Stimulated activated CD4-positive, alpha-beta T cell treated with anti-CD3 and anti-CD28 coated beads, TNF-alpha, amount 100 ng/mL, for 1 hour (primary cell): ENCODE measurements at places on chromosomes 12 and 14.

GRCh38 chr14:22106700-22107697 is 433.4 kb upstream of the OR4E1 start:
- DNase-seq: no peak

- no peak for DNase-seq
These were observed 647.1 kb upstream of the FLRT2 start for GRCh38 chr14:84882830-84883229.

- no peak for DNase-seq
These were observed 19.8 kb upstream of the CABP1 start for GRCh38 chr12:120620624-120621023.

GRCh38 chr12:12087693-12088034 is 16.9 kb downstream of the BCL2L14 start:
- no peak for DNase-seq

GRCh38 chr12:11482955-11483354 is 87.6 kb upstream of the PRB2 start:
- DNase-seq: no peak

GRCh38 chr14:59275668-59276067 is 87.2 kb downstream of the DAAM1 start:
- no peak for DNase-seq

GRCh38 chr12:48980953-48981756 is 3.0 kb downstream of the WNT1 start:
- DNase-seq: no peak
